Activated naive CD4-positive, alpha-beta T cell treated with anti-CD3 and anti-CD28 coated beads, Interleukin-2, amount 50 U/mL, for 72 hours (primary cell): ENCODE measurements at places on chromosomes 4 and X. TPM values are rescaled to one million over a fixed set of nuclear protein-coding genes. Genes with fewer than 3 reads are reported as not detected.

NPNT gene
- 0.06 TPM for total RNA-seq

DCX gene
- not detected for total RNA-seq

HELT gene
- not detected for total RNA-seq

- no peak for DNase-seq
Observed at GRCh38 chr4:10688846-10689245, 4.3 kb upstream of the CLNK start.

DNA sequence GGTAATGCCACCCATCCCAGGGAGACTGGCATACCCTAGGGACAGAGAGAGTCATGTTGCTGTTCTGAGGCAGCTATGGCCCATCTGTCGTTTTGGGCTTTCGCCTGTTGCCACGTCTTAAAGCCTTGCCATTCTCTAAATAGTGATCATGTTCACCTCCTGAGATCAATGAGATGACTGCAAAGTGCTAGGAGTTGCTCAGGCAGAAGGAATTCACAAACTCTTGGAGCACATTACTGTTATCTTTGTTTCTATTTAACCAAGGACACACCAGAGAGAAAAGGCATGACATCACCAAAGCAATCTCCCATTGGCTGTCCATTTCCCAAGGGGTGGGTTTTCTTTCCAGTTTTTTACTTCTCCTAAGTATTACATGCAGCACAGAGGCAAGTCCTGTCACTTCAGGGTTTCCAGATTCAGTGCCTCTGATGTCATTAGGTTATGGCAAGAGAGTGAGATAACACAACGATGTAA is 37.1 kb upstream of the SETD7 start:
- no peak for DNase-seq

- DNase-seq = no peak
Observed at GRCh38 chrX:26918631-26919030, 544.5 kb downstream of the PPP4R3C start.

DNA sequence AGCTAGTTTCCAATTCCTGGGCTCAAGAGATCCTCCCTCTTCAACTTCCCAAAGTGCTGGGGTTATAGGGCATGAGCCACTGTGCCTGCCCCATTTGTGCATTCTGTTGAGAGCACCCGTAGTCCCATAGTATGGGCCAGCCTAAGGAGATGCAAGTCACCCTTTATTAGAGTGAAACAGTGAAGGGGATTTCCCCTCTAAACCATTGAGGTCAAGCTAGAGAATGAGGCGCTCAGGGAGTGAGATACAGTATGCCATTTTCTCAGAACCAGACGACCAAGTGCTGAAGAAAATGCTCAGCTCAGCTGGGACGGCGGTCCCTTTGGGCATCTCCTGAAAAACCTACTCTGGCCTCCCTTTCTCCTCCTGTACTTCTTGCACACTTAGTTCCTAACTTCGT is 18.7 kb downstream of the RNF4 start:
- no peak for DNase-seq

GRCh38 chr4:5618051-5618960 is 90.1 kb downstream of the EVC2 start:
- no peak for DNase-seq

DNA sequence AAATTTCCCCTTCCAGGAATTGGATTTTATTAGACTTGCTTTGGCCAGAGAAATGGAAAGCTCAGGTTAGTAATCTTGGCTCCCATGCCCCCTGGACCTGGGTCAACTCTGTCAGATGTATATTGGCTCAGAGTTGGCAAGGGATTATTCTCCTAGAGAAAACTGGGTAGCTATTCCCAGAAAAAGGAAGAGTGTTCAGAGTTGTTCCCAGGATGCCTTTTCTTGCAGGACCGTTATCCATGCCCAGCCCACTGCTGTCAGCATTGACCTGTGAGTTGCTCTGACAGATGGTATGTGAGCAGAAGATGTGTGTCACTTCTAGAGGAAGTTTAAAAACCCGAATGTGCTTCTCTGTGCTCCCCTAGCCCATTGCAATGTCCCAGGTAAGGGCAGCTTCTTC is 509.9 kb upstream of the ZFP42 start:
- DNase-seq = no peak

- DNase-seq = peak; percentile 57
Observed at GRCh38 chr4:47032405-47033106, 1.2 kb downstream of the GABRB1 start.
